Fibroblast of pulmonary artery (primary cell): ENCODE measurements at places on chromosomes 3 and 15.

DNA sequence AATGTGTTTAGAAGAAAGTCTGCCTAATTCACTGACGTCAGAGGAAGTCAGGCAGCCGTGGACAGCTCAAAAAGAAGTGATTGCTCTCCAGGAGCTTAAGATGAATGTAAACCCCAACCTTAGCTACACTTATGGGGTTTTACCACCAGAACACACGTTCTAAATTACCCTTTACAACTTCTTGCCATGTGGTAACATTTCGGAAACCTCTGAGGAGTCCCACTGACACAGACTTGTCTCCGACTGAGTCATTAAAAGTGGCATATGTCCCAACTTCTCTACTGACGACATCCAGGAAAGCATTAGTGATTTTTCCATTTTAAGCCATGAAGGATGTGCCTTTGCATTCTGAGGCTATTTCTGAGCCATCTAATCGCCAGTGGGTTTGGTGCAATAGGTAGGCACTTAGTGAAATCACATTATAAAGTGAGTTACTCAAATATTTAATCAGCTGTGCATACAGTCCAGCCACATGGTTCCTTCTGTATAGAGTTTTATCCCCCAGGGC is 32.4 kb downstream of the C2CD4A start:
- DNase-seq: peak; percentile 52

DNA sequence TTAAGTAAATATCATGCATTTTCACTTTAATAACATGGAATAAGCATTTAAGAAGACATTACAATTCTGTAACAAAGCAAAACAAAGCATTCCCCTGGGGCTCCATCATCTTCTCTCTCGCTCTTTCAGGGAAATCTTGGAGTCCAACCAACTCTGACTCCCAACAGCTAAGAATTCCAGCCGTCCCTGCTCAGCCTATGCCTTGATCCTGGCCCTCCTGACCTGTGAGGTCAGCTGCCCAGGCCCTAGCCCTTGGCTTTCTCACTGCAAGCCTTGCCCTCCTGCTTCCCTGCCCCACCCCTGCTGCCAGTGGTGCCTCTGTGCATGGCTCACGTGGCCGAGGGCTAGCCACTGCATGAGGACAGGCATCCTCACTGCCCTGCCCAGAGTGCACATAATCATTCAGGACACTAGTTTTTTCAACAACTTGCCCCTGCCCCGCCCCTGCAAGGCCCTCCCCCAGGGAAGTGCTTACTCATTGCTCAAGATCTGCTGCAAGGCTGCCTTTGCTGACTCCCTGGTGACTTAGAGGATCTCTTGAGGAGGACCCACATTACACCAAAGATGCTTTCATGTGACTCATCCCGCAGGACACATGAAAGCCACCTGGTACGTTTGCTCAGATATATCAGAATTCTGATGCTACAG is 37.6 kb downstream of the MTMR10 start:
- DNase-seq: peak; percentile 82

GRCh38 chr3:35900079-35900478 is 260.8 kb downstream of the ARPP21 start:
- no peak for DNase-seq

- DNase-seq: peak; percentile 71
Observed at GRCh38 chr15:38389924-38390542, 63.9 kb upstream of the FAM98B start.

DNA sequence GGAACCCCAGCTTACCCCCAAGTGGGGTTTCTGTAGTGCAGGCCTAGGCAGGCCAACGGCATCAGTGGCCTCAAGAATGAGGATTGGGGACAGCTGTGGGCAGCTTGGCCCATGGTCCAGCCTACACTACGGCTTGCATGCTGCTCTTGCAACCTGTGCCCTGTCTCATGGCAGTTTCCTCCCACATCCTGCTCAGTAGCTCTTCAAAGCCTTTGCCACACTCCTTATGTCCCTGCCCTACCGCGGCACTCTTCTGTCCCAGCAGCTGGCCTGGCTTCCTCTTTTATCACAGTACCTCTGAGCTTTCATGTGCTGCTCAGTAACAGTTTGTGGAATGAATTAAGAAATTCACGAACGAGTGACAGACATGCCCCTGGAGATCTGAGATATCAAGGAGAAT is 431.0 kb downstream of the EPHB1 start:
- no peak for DNase-seq

- no peak for DNase-seq
Observed at GRCh38 chr3:184472723-184473428, 88.7 kb upstream of the EPHB3 start.

DNA sequence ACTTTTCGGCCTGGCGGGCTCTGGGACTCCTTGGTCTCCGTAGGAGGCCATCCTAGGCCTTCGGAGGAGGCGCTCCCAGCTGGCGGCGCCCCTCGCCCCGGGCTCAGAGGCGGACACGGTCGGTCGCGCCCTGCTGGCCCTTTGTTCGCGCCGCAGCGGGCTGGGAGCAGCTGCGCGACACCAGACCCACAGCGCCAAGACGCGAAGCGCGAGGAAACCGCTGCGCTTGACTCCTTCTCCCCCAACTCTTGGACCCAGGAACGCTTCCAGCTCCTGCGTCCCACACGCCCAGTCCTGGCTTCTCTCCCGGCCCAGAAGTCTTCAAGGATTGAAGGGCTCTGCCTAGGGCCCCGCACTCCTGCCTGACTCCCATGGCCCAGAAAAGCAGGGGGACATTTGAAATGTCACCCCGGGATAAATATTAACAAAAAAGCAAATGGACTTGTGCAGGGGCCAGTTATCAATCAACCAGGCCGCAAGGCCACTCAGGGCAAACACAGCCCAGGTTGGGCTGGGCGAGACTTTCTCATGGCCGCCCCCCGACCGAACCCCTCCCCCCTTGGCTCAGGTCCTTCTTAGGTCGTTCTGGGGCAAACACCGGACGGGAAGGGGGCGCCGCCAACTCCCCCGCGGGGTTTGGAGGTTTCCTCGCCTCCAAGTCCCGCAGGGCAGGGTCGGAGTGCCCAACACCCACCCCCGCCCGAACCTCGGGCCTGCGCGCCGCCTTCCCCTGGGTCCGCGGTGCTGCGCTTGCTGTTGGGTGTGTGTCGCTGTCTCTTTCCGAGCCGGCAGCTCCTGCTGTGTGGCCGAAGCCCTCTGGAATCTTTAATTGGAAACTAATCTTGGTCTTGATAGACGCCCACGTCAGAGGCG is 5.1 kb downstream of the ONECUT1 start:
- DNase-seq: no peak

DNA sequence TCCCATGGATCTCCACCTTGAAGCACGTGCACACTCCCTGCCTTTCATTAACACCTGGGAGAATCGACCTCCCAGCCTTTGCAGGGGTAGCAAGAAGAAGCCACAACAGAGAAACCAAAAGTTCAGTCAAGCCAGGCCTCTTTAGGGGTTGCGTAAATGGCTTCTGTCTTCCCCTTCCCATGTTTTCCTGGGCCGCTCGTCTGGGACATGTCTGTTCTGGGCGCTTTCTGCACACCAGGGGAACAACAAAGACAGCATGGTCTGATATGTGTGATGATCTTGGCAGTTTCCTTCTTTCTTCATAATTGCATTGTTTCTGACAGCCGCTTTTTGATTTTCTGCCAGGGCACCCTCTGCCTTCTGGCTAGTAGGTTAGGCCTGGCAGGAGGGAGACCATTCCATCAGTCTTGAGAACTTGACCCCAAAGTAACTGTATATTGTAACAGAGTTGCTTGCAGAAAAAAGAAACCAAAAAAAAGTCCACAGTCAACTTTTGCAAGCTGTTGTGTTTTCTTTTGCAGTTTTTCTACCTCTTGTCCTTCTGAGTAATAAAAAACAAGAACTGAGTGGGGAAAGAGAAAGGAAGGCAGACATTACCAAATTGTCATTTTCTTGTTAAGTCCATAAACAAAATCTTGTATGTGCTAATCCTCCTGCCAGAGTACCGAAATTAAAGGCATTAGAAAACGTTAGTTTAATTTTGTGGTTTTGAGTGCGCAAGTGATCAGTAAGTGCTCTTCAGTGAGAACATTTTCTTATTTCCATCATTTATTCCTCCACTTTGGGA is 56.0 kb upstream of the FURIN start:
- DNase-seq: no peak

DNA sequence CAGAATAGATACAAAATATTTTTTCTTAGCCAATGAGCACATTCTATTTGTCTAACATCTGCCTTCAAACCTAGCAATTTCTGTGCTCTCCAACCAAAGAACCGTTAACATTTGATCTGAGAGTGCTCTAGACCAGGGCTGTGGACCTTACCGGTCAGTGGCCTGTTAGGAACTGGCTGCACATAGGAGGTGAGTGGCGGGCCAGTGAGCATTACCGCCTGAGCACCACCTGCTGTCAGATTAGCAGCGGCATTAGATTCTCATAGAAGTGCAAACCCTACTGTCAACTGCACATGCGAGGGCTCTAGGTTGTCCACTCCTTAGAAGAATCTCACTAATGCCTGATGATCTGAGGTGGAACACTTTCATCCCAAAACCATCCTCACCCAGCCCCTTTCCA is 131.7 kb downstream of the CADM2 start:
- DNase-seq: no peak

DNA sequence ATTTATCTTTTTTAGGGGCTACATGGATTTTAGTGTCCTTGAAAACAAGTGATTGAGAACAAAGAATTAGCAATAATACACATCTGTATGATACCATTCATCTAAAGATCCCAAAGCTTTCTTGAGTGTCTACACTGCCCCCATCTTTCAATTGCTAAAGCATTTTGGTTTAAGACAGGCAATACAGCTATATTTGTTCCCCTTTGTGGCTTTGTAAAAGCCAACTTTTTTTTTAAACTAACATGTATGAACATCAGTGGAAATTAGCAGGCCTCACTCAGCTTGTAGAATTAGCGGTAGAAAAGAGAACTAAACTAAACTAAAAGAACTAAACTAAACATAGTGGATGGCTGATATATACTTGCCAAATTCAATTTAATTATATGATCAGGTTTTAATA is 449.6 kb downstream of the MECOM start:
- DNase-seq: no peak

- DNase-seq: no peak
Observed at GRCh38 chr15:31091481-31091880, 10.0 kb downstream of the TRPM1 start.

DNA sequence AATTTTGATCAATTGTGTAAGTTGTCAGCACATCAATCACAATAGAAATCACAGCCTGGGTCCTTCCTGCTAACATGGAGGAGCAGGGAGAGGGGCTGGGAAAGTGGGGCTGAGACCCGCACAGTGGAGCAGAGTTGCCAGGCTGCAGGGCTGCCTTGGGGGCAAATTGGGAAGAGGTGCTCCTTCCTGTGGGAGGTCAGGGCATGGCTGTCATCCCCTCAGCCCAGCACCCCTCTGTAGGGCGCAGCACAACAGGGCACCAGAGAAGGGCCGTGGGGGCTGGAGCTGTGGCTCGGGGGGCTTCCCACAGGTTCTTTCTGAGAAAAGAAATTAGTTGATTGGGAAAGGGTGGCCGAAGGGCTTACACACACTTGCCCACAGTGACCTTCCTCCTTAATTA is 126.3 kb downstream of the NSMCE3 start:
- DNase-seq: no peak

DNA sequence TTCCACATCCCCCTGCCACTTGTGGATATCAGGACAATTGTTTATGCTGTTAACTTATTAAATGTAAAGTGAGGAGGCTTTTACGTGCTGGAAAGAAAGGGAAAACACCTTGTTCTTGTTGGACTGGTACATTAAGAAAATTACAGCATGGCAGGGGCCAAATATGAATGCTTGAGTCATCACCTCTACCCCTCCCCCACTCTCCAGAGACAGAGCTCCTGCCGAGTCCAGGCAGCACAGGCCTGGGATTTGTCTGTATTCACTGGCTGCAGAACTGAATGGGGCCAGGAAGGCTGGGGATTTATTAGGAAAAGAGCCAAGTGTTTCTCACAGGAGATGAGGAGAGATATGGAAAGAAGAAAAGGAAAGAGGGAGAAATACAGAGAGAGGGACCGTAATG is 308.9 kb downstream of the EPHB1 start:
- no peak for DNase-seq

- DNase-seq: no peak
Observed at GRCh38 chr3:101646726-101647125, 30.2 kb downstream of the ZBTB11 start.

GRCh38 chr3:52827441-52827840 is 3.0 kb downstream of the ITIH4 start:
- peak; percentile 24 for DNase-seq

DNA sequence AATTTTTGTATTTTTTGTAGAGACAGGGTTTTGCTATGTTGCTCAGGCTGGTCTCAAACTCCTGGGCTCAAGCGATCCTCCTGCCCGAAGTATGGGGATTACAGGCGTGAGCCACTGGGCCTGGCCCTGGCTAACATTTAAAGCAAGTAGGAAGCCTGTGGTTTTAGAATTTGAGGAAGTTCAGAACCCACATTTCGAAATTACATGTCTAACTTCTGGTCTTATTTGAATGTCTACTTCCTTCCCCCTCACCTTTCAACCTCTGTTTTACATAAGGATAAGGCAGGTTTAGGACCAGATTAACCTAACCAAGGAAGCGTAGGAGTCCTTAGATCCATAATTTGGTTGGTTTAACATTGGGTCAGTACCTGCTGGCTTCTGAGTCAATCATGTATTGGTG is 120.5 kb upstream of the PROK2 start:
- no peak for DNase-seq

DNA sequence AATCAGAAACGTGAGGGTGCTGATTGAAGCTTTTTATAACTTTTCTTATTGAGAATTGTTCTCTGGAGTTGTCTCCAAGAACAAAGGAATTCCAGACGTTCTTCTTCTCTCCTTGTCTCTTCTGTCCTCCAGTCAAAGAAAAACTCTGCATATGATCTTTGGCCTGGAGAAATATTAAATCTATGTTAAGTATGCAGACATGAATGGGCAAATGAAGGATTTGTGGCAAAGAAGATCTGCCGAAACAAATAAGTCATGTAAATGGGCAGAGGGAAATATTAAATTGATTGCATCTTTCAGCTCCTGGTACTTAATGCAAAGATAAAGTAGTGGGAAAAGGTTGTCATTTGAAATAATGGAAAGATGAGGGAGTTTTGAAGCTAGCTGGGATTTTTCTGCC is 74.9 kb downstream of the IGF1R start:
- no peak for DNase-seq

- no peak for DNase-seq
Observed at GRCh38 chr15:87034886-87035285, 955.2 kb downstream of the AGBL1 start.

DNA sequence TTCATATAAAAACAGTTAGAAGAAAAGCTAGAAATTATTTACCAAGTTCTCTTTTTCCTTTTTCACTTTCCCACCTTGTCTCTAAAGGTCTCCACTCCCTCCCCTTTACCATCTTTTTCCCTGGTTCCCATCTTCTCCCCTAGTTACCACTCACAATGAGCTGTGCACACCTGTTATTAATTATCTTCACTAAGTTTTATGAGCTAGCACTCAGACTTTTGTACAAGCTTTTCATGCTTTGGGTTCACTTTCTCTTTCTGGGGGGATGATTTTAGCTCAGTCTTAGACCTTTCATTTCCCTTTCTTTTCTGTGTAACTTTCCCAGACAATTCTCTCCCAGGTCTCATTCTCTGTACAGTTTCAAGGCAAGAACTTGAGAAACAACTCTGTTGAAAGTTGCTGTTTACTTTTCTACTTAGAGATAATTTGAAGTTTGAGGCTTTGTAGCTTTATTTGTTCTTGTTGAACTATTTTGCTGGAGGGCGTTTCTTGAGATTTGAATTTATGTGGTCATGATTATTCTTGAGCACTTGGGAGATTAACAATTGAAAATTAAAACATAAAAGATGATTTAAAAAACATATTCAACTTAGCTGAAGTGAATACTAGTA is 24.0 kb upstream of the AADAC start:
- DNase-seq: no peak
